ENCODE measurements at places on chromosomes 16 and 17.

DNA sequence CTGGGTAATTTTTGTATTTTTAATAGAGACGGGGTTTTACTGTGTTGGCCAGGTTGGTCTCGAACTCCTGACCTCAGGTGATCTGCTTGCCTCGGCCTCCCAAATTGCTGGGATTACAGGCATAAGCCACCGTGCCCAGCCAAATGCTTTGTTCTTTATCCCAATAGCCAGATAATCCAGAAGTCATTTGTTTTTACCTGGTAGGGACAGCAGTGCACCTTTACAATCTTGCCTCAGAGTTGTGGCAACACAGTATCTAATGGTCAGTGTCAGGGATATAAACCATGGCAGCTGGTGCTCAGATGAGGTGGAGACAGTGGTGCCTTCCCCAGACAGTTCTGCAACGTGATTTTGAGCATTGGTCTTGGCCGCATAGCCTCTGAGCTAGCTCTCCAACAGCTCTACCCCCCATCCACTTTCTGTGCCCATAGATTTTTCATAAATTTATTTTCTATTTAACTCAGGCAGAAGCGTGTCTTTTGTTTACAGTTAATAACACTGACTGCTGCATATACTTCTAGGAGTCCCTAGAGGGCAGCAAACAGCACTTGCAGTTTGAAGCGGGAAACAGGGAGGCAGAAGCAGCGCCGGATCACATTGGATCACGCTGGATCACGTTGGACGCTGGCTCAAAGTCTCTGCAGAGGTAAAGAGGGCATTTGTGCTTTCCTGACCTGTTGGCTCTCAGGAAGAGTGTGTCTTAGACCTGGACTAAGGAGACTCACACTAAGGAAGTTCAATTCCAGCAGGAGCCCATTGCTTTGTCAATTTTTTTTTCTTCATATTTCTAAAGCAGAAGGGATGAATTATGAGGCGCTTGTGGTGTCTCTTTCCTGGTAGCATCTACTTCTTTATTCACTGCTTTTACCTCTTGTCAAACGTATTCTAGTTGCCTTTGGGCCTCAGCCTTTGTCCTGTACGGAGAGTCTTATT lies 5.1 kb upstream of the GGT6 start:
- DNase-seq: peak; percentile 64

DNA sequence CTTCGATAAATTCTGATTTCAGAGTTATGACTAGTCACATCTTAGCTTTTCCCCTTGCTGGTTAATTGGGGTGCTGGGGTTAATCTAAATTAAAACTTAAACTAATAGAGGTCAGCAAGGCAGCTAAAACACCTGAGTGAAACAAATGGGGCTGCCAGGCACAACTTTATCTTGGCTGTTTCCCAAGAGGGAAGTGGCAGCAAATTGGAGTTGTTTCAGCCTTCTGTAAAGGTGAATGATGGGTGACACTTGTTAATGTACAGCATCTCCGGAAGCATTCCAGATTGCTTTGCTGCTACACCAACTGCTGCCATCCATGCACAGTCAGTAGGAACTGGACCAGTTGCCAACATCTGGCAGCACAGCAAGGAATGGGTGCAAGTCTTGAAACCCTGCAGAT lies 43.9 kb downstream of the AATF start:
- DNase-seq: no peak

DNA sequence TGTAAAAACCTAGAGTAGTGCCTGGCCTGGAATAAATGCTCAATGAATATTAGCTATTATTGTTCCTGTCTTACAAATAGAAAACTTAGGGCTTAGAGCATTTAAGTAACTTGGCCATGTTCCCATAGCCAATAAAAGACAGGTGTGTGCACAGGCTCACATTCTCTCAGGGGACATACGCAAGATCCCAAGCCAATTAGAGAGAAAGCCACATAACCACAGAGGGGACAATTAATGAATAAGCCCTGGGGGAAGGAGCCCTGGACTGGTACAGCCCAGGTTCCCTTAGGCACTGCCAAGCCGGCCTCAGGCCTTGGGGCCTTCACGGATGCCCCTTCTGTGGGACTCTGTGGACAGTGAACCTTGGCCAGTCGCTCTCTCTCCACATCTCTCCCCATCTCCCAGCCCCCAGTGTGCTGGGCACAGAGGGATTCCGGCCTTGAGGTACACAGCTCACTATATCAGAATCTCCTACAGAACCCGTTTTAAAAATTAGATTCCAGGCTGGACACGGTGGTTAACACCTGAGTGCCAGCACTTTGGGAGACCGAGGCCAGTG lies 27.3 kb upstream of the ABCC12 start:
- no peak for DNase-seq

DNA sequence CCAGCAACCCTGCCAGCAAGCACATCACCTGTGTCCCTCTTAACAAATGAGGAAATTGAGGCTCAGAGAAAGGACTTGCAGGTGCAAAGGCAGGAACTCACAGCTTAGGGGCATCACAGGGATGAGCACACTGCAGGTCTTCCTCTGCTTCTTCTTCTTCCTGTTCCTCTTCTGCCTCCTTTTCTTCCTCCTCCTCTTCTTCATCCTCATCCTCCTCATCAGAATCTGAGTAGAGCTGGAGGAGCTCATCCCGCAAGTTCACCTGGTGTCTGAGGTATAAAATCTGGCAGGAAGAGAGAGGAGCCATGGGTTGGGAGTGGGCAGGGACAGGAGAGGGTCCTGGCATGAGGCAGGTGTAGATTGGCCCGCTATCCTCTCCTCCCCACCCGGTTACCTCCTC lies 2.6 kb downstream of the HAP1 start:
- DNase-seq: no peak

DNA sequence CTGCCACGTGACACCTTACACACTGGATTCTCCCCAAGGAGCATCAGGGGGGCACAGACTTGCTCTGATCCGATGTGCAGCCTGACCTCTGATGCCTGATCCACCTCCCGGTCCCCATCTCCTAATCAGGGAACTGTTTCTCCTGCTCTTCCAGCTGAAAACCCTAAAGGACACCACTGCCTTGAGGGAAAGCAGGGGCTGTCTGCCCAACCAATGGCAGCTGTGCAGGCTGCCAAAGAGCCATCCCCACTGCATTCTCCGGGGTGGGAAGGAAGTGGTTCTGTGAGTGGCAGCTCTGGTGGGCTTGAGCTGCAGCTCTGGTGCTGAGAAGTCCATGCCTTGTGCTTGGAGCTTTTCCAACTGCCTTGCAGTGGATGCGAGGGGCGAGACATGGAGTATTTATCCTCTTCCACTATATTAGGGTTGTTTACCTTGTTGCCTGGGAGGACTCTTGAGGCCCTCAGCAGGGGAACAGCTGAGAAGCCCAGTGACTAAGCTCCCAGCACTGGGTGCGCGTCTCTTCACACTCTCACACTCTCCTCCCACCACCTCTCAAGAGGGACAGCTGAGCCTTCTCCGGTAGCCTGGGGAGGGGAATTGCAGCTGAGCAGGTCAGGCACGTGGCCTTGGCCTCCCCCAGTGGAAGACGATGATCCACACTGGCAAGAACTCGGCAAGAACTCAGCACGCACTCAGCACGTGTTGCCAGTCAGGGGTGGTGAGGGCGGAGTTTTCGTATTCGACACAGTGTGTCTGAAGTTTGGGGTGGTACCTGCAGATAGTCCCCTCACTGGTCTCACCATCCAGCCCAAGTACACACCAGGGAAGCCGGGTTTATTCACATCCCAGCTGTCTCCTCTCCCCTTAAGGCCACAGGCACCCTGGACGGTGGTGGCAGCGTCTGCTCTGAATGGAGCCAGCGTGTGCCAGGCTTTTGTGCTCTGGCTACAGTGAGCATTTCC lies 21.1 kb upstream of the SPATA32 start:
- no peak for DNase-seq

DNA sequence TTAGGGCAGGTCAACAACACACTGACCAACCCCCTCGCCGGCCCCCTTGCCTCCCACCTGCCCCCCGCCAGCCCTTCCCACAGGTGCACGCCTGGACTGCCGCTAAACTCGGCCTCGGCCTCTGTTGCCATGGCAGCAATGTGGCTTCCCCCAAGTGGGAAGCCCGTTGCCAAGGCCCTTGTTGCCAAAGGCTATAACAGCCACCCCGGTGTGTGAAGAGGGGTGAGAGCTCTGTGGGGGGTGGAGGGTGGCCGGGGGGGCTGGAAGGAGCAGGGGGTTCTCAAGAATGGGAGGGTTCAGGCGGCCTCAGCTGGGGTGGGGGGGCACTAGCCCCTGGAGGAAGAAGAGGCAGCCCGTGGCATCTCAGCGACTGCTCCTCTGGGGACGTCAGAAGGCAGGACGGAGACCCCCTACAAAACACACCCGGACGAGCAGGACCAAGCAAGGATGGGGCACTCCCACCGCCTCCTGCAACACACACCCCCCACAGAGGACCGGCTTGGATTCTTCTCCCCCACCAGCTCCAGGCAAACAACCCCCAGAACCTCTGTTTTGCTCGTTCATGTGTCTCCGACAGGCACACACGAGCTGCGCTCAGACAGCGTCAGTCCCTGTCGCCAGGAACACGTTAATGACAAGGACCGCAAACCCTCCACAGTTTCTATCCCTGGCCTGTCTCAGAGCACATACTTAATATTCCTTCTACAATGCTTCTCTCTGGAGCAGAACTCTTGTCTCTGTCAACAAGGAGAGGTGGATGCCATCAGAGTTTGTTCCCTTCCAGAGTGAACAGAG lies 55.7 kb downstream of the ABR start:
- DNase-seq: no peak

- no peak for DNase-seq
Observed at GRCh38 chr16:73177729-73178295, 129.9 kb upstream of the ZFHX3 start.

GRCh38 chr16:88927661-88928060 lies 49.3 kb downstream of the CBFA2T3 start:
- no peak for DNase-seq

DNA sequence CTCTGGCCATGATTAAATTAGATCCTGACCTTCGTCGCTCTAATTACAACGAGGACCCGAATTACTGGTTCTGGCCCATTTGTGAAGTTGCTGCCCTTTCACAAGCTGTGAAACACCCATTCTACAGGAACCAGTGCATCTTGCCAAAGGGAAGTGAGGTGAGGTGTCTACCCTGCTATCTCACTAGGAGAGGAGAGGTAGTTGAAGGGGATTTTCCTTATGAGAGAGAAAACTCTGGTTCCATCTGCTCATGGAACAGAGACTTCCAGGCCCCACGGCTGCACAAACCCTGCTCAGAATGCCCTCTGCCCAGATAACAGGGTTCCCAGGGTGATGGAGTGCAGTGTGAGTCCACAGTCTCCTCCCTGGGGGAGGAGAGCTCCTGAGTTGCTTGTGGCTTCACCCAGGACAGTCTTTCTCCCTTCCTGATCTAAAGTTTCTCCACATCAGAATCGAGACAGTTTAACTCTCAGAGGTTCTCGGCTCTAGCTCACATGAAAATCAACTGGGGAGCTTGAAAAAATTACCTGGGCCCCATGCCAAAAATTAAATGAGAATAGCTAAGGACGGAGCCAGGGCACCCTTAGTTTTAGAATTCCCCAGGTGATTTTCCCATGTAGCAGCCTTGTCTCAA lies 7.8 kb upstream of the SSTR2 start:
- no peak for DNase-seq

GRCh38 chr17:44331249-44331760 lies 6.7 kb upstream of the SLC25A39 start:
- no peak for DNase-seq

- DNase-seq: no peak
Observed at GRCh38 chr16:21076186-21076883, 74.3 kb downstream of the DNAH3 start.

- DNase-seq: peak; percentile 50
Observed at GRCh38 chr16:84672276-84673202, 24.2 kb downstream of the KLHL36 start.

- no peak for DNase-seq
Observed at GRCh38 chr16:1745181-1745899, 26.0 kb downstream of the NME3 start.

DNA sequence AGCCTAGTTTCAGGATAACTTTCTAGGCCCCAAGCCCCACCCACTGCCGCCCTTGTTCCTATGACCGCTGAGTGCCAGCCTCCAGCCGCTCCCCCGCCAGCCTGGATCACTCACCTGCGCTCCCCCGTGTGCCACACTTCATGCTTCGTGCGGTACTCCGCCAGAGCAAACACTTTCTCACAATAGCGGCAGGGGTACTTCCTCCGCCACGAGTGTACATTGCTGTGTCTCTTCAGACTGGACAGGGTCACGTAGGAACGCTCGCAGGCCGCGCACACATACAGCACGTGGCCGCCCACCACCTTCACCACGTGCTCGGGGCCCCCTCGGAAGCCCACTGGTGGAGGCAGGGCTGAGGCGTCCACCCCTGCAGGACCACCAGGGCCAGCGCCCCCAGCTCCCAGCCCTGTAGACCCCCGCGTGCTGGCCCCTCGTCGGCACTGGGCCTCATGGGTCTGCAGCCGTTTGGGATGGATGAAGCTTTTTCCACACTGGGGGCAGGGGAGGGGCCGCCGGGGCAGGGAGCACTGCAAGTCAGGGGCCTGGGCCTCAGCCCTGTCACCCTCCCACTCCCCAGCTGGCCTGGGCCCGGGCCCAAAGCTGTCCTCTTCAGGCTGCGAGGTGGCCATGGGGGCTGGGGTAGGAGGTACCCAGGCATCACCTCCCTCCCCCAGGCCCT lies 13.7 kb downstream of the ZBTB4 start:
- no peak for DNase-seq

DNA sequence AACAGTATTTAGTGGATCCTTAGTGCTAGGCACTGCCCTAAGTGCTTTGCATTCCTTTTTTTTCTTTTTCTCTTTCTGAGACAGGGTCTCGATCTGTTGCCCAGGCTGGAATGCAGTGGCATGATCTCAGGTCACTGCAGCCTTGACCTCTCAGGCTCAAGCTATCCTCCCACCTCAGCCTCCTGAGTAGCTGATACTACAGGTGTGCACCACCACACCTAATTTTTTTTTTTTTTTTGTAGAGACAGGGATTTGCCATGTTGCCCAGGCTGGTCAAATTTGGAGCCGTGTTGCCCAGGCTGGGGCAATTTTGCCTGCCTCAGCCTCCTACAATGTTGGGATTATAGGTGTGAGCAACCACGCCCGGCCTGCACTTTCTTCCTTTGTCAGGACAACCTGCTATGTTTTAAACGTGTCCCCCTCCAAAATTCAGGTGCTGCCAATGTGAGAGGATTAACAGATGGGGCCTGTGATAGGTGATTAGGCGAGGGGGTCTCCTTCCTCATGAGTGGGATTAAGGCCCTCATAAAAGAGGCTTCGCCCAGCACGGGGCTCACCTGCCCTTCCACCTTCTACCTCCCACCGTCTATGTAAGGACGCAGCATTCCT lies 5.4 kb downstream of the NQO1 start:
- DNase-seq: no peak
